ENCODE measurements at places on chromosomes 7 and 10.
A peak's percentile ranks its signal among the peaks of the same experiment; 100 is the strongest.

DNA sequence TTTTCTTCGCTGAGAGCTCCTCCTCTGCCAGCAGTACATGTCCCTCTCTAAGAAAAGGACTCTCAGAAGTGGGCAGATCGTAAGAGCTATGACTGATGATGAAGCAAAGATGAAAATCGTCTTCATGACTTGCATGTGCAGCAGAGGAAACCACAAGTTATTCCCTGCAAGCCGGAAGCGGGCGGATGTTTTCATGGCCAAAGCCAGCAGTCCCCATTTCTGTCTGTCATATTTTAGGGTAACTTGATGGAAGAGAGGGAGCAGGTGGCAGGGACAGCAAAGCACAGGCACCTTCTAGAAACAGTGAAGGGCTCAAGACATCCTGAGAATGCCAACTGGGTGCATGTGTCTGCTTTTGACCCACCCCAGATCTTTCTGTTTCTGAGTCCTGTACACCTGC, 19.9 kb downstream of the KLF6 start:
- DNase-seq: no peak

DNA sequence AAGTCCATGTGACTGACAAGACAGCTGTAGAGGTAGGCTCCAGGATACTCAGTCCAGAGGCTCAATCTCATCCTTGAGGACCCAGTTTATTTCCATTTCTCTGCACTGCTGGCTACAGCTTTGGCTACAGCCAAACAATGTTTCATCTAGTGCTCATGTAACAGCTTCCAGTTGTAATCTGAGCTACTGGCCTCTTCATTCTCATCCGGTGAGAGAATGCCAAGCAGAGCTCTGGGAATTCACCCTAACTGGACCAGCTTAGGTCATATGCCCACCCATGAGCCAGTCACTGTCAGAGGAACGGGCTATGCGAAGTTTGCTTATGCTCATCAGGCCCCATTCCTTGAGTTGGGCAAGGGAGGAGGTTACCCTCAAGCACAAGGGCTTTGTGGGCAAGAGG, 192.9 kb downstream of the EVX1 start:
- DNase-seq: peak; percentile 27

GRCh38 chr7:85573346-85573745, 386.5 kb upstream of the SEMA3D start:
- DNase-seq: no peak

GRCh38 chr10:131464789-131465188, 153.3 kb upstream of the TCERG1L start:
- DNase-seq: no peak

All from cardiac fibroblast (primary cell).